Endodermal cell (in vitro differentiated cells): ENCODE measurements at places on chromosomes 2 and 18. TPM values are rescaled to one million over a fixed set of nuclear protein-coding genes. Genes with fewer than 3 reads are reported as not detected.

GRCh38 chr2:100692906-100693305 is 127.0 kb upstream of the NPAS2 start:
- no peaks in the 10 kb centered on the region for H3K36me3 ChIP-seq
- H3K27me3 ChIP-seq = no peaks in the 10 kb centered on the region
- no peaks in the 10 kb centered on the region for H3K4me1 ChIP-seq
- peak; percentile 19 for DNase-seq

- no peaks in the 10 kb centered on the region for H3K4me1 ChIP-seq
- peaks cover 4% of the 10 kb centered on the region for H3K36me3 ChIP-seq
- no peak overlapping the region for H3K27ac ChIP-seq
- DNase-seq = no peak
Measured at GRCh38 chr2:38700113-38700785, 34.3 kb downstream of the GALM start.

- peaks cover 5% of the 10 kb centered on the region for H3K4me1 ChIP-seq
- H3K27ac ChIP-seq = no peak overlapping the region
- H3K36me3 ChIP-seq = no peaks in the 10 kb centered on the region
- H3K4me3 ChIP-seq = no peak overlapping the region
- DNase-seq = no peak
Measured at GRCh38 chr2:226965376-226965775, 129.5 kb downstream of the RHBDD1 start.

DNA sequence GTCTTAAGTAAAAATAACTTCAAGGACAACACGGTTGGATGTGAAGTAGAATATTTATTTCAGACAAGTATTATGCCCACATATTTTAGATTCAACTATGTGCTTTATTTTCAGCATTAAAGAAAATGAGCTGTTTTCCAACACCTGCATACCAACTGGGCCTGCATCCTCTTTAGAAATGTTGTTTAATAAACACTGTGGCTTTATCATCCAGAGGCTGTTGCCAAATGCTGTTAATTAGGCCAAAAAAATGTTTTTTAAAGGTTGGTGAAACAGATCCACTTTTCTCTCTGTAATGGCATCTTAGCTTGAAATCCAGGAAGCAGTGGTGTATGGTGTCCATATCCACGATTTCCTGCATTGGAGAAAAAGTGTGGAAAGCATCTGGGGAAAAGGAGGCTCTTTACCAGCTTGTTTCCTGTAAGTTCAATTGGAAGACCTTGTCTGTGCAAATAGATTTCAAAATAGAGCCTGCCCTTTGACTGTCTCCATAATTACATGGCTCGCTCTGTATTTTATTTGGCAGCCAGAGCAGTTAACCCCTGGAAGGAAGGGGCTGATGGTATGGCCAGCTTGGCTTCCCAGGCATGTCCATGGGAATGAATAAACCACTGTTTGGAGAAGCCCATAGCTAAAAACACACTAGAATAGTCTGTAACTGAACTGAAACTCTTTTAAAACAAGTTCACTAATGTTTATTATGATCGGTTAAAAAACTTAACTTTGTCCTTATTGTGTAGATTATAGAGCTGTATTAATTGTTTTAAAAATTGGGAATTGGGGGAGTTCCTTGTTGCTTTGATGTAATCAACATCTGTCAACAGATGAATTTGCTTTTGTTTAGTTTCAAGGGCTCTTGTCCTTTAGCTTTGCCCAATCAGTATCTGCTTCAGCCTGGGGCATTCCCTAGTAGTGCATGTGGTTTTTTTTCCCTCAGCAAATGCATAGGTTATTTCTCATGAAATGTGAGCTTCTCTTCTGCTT is 33.0 kb upstream of the DLX1 start:
- H3K4me1 ChIP-seq = no peaks in the 10 kb centered on the region
- no peaks in the 10 kb centered on the region for H3K36me3 ChIP-seq
- no peak overlapping the region for H3K4me3 ChIP-seq
- DNase-seq = no peak

The ABHD1 gene
- total RNA-seq = 0.73 to 1.1 TPM (median 1.0 TPM) in 3 replicates
